ENCODE measurements at places on chromosomes 6 and 20. TPM values are rescaled to one million over a fixed set of nuclear protein-coding genes. Genes with fewer than 3 reads are reported as not detected.

DNA sequence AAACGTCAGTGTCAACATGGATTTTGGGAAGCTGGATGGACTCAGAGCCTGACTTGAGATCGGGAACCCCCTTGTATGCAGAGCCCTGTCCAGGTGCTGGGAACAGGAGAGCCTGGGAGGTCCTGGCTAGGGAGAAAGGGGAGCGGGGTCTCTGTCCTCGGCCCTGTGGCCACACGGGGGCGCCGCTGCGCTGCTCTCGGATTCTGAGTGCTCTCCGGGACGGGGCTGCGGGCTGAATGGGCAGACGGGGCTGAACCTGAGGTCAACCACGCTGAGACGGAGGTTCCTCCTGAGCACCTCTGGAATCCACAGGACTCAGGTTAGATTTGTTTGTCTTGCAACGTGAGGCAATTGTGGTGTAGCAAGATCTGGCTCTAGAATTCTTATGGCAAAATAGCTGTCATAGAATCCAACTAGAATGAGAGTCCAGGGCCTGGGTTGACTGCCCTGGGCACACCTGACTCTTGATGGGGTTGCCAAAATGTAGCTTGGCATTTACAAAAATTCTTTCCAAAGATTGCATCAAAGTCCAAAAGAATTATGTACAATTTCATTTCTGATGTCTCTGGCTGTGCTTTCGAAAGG lies 20.6 kb upstream of the HLA-F start:
- DNase-seq: peak; percentile 19
- no peak overlapping the region for H3K27ac ChIP-seq
- no peak overlapping the region for H3K4me3 ChIP-seq
- no peaks in the 10 kb centered on the region for H3K27me3 ChIP-seq
- peaks cover 10% of the 10 kb centered on the region for H3K4me1 ChIP-seq
- no peaks in the 10 kb centered on the region for H3K36me3 ChIP-seq

- DNase-seq: peak; percentile 18
- H3K36me3 ChIP-seq: no peaks in the 10 kb centered on the region
- H3K4me3 ChIP-seq: no peak overlapping the region
- no peak overlapping the region for H3K27ac ChIP-seq
- no peaks in the 10 kb centered on the region for H3K27me3 ChIP-seq
Measured at GRCh38 chr6:79307321-79308036, 73.0 kb upstream of the HMGN3 start.

DNA sequence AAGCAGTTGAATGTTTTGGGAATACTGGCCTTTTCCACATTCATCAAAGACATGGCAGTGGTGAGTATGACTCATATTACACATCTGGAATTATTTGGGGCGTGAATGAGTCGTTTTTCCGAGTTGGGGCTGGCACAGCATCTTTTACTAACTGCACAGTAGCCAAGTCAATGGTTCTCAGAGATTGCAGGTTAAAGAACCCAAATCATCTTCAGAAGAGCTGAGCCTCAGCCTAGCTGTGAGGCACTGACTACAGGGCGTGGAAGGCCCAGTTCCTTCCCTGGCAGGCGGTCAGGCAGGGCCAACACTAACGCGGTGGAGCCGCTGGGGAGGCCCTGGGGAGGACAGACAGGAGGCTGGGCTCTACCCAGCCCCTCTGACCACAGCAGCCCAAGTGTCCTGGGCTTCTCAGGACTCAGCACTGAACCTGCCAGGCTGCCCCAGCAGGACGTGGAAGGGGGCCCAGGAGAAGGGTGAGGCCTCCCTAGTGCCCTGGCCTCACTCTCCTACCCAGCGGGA lies 20.1 kb upstream of the HELZ2 start:
- H3K36me3 ChIP-seq: peaks cover 23% of the 10 kb centered on the region
- no peak for DNase-seq
- no peaks in the 10 kb centered on the region for H3K4me1 ChIP-seq

- no peak overlapping the region for H3K4me3 ChIP-seq
- peak overlapping the region; percentile 14 for H3K27ac ChIP-seq
- peaks cover 24% of the 10 kb centered on the region for H3K4me1 ChIP-seq
- peak; percentile 49 for DNase-seq
Measured at GRCh38 chr6:155341130-155341828, 27.0 kb upstream of the TFB1M start.

DNA sequence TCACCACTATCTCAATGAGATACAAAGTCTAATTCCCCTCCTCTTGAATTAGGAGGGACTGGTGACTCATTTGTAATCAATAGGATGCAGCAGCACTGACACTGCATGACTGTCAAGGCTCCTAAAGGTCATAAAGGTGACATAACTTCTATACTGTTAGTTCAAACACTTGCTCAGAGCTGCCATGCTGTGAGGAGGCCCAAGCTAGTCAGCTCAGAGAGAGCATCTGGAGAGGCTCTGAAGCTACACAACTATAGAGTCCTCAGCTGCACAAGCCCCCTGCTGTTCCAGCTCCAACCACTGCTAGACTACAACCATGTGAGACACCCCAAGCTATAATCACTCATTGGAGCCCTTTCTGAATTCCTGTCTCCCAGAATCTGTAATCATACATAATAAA lies 17.0 kb upstream of the HEY2 start:
- H3K36me3 ChIP-seq: no peaks in the 10 kb centered on the region
- DNase-seq: no peak
- H3K4me3 ChIP-seq: no peak overlapping the region
- 0 out of 3 replicates have a peak, but pooled peaks cover 5% of the 10 kb centered on the region for H3K27me3 ChIP-seq
- H3K4me1 ChIP-seq: no peaks in the 10 kb centered on the region
- H3K27ac ChIP-seq: no peak overlapping the region

DNA sequence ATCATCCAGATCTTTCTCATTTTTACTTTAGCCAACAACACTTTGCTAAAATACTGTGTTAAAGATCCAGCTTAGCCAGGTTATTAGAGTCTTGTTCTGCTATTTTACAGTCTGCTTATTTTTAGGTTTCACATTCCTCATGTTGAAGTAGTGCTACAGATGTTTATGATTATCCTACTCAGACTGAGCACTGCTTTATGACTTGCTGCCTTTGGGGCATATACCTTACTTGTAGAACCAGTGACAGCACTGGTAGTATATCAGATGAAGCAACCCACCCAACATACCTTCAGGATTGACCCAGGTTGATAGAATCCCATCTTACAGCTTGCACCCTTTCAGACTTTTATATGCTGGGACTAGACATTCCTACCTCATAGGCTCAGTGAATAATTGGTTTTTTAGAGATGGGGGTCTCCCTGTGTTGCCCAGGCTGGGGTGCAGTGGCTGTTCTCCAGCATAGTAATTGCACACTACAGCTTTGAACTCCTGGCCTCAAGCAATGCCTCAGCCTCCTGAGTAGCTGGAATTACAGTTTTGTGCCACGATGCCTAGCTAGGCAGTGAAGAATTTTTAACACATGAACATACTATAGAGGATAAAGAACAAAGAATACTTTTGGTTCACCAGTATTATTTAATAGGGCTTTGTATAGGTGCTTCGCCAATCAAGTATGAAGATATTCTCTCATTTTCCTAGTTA lies 63.8 kb upstream of the DYNLRB1 start:
- H3K4me3 ChIP-seq: no peak overlapping the region
- no peak for DNase-seq
- H3K27me3 ChIP-seq: no peaks in the 10 kb centered on the region
- no peaks in the 10 kb centered on the region for H3K4me1 ChIP-seq
- H3K27ac ChIP-seq: no peak overlapping the region
- H3K36me3 ChIP-seq: peaks cover 84% of the 10 kb centered on the region

DNA sequence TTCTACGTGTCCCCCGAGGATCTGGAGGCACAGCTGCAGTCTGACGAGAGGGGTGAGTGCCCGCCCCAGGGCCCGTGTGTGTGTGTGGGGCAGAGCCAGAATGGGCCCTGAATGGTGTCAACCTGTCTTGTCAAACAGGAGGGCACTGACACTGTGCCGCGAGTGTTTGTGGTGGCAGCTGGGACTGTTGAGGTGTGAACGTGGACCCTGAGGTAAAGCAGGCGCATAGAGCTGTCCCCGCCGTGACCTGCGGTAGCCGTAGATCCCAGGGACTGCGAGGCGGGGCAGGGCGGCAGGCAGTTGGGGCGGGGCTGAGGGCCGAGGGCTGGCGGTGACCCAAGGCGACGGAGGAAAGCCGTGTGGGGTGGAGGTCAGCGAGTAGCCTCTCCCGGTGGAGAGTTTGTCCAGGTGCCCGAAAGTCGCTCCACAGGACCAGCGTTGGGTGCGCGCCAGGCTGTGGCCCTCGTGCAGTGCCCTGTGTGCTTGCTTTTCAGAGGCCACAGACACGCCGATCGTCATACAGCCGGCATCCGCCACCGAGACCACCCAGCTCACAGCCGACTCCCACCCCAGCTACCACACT lies 25.2 kb downstream of the UCKL1 start:
- DNase-seq: no peak
- H3K36me3 ChIP-seq: peaks cover 63% of the 10 kb centered on the region
- H3K27ac ChIP-seq: no peak overlapping the region
- H3K27me3 ChIP-seq: no peaks in the 10 kb centered on the region

GRCh38 chr6:109019911-109020310 lies 74.7 kb downstream of the SESN1 start:
- no peaks in the 10 kb centered on the region for H3K36me3 ChIP-seq
- peaks cover 6% of the 10 kb centered on the region for H3K4me1 ChIP-seq
- no peak overlapping the region for H3K4me3 ChIP-seq
- H3K27me3 ChIP-seq: no peaks in the 10 kb centered on the region
- H3K27ac ChIP-seq: no peak overlapping the region
- no peak for DNase-seq

DNA sequence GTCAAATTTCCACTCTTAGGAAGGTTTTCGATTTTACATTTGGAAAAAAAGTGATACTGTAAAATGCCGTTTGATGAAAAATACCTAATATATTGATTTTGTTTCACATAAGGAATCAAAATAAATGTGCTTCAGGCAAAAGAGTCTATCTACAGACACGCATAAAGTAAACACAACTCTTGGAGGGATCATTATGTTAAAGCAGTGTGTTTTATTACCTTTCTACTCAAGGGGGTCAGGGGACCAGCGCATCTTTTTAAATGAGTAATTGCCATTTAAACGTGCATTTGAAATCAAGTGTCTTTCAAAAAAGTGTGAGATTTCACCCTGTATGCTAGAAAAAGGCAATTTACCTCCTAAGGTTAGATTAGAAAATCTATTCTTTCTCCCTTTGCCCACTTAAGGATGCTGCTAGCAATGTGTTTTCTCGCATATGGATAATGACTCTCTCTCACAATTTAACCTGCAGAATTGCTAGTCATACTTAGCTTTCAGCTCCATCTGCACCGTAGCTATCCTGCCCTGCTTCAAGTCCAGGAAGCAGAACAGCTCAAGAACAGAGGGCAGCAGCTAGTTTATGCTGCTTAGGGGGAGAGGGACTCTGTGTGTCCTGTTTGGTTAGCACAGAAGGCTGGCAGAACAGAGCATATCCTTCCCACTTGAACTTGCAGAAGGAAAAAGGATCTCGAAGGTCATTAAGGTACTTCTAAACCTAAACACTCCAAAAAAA lies 35.0 kb downstream of the NKAIN2 start:
- H3K4me1 ChIP-seq: no peaks in the 10 kb centered on the region
- no peak for DNase-seq
- no peak overlapping the region for H3K27ac ChIP-seq
- H3K36me3 ChIP-seq: no peaks in the 10 kb centered on the region

DNA sequence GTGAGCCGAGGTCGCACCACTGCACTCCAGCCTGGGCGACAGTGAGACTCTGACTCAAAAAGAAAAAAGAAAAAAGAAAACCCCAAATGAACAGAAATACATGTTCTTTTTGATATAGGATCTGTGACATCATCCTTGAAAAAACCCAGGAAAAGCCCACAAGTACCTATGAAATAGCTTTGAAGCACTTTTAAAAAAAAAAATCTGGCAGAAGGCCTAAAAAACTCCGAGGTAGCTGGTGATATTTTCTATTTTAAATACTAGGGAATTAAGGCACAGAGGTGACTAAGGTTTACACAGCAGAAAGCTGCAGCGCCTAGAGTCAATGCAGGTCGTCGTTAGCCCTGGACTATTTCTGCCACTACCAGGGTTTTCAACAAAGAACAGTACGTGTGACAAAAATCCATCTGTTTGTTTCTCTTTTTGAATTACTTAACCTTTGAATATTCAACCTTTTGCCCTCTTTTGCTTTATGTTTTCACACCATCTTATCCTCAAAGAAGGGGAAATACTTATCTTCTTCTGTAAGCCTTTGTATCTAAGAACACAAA lies 39.4 kb upstream of the EEF1A1 start:
- H3K36me3 ChIP-seq: no peaks in the 10 kb centered on the region
- no peak overlapping the region for H3K4me3 ChIP-seq
- H3K27ac ChIP-seq: peak overlapping the region; percentile 53

GRCh38 chr20:44909872-44910689 lies at the start of gene PABPC1L:
PABPC1L (plus strand) TSS chr20:44910060; CDS start chr20:44910144, 84 bp downstream.
- no peaks in the 10 kb centered on the region for H3K27me3 ChIP-seq
- H3K4me3 ChIP-seq: peak within 1 kb of the TSS; percentile 87
- DNase-seq: peak; percentile 78
- H3K4me1 ChIP-seq: peaks cover 14% of the 10 kb centered on the region
- H3K27ac ChIP-seq: peak within 1 kb of the TSS; percentile 65

DNA sequence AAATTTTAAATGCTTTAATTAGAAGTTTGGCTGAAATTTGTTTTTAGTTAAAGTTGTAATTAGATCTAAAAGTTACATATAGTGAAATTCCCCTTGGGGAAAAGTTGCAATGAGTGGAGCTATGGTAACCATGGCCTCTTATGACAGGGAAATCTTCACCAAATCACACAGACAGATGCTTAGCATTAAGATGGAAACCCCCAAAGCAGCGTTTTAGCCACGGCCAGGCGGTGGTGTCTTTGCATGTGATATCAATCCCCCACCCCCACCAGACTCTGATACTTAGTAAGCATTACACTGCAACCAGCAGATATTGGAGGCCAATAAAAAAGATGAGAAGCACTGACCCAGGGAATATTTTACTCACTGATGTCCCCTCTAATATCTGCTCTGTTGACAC lies 75.7 kb downstream of the REPS1 start:
- H3K4me1 ChIP-seq: no peaks in the 10 kb centered on the region
- no peak overlapping the region for H3K27ac ChIP-seq
- no peak overlapping the region for H3K4me3 ChIP-seq
- DNase-seq: no peak
- no peaks in the 10 kb centered on the region for H3K27me3 ChIP-seq

DNA sequence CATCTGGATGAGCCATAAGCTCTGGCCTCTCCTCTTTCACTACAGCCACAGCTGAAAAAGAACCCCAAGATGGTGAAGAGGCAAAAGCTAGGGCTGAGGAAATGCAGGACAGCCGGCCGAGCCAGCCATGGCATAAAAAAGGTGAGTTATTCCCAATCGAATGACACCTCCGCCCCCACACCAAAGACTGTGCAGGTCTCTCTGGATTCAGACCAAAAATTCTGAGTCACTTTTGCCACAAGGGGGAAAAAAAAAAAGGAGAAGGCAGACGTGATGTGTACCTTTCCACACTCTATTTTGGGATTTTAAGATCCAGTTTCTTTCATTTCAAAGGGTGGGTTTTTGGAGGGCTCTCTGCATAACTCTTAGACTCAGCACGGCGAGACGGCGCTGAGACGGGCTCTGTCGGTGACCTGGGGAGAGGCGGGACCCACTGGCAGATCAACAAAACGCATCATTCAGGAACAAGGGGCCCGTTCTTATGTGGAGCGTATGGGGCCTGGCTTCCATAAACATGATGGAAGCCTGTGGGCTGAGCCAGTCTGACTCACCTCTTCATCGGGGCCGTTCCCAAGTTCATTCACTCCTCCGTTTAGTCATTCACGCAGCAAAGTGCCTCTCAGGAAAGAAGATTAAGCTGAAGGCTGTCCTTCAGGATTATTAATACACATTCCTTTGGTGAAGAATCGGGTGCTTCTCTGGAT lies 54.8 kb downstream of the NFATC2 start:
- H3K27me3 ChIP-seq: no peaks in the 10 kb centered on the region
- H3K4me3 ChIP-seq: no peak overlapping the region
- H3K27ac ChIP-seq: no peak overlapping the region
- H3K36me3 ChIP-seq: 0 out of 2 replicates have a peak, but pooled peaks cover 2% of the 10 kb centered on the region
- no peaks in the 10 kb centered on the region for H3K4me1 ChIP-seq
- DNase-seq: peak; percentile 29

SLC22A2 gene
- not detected for total RNA-seq

BEND6 gene
- total RNA-seq: 0.20 TPM

C6orf15 gene
- total RNA-seq: not detected

PXDC1 gene
- 28.6 TPM for total RNA-seq

HUS1B gene
- not detected for total RNA-seq

CALHM6 gene
- total RNA-seq: not detected
